Stromal cell of bone marrow (primary cell): ENCODE measurements at places on chromosomes 2 and 18.

DNA sequence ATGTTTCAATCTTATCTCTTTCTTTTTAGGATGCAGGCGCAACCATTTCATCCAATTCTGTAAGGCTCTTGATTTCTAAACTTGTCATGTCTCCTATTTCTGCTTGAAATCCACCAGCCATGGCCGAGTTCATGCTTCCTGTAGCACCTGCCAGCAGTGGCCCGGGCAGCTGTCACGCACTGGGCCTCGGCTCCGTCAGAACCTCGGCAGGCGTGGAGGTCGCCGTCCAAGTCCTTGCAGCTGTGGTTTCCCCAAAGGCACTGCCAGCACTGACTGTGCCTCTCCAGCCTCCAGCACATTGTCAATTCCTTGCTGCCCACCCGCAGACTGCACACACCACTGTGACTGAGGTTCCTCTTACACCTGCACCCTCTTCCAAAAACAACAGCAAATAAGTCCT is 188.7 kb upstream of the SALL3 start:
- no peak for DNase-seq

DNA sequence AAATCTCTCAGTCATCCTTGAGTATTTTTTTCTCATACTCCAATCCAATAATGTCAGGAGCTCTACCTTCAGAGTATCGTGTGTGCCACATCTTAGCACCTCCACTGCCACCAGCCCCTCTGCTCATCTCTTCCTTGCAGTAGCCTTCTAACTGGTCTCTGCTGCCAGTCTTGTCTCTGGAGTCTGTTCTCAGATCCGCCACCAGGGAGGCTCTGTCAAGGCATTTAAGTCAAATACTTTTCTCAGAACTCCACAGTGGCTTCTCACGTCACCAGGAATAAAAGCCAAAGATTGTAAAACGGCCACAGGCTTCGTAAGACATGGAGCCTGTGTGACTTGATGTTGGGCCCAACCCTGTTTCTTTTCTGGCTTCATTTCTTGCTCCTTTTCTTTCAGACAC is 7.1 kb downstream of the UNC50 start:
- no peak for DNase-seq

GRCh38 chr18:21636769-21637168 is 24.7 kb downstream of the SNRPD1 start:
- no peak for DNase-seq

DNA sequence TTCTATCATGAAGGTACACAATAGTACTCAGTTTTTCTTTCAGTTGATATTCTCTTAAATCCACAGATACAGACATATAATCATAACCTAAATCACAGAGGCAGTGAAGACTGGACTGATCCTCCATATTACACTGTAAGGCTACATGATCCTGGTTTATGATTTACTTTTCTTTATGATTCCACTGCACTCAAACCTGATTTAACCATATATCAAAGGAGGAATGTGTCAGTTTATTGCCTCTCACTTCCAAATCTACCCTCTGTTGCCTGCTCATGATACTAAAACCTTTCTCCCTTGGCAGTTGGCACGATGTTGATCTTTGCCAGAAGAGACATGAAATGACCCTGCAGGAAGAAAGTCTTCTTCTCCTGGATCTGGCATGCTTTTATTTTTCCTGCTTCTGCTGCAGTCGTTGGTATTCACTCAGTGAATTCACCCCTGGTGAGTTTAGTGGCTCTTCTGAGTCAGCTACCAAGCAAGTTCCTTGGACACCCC is 426.4 kb downstream of the MBD2 start:
- DNase-seq, result no peak

DNA sequence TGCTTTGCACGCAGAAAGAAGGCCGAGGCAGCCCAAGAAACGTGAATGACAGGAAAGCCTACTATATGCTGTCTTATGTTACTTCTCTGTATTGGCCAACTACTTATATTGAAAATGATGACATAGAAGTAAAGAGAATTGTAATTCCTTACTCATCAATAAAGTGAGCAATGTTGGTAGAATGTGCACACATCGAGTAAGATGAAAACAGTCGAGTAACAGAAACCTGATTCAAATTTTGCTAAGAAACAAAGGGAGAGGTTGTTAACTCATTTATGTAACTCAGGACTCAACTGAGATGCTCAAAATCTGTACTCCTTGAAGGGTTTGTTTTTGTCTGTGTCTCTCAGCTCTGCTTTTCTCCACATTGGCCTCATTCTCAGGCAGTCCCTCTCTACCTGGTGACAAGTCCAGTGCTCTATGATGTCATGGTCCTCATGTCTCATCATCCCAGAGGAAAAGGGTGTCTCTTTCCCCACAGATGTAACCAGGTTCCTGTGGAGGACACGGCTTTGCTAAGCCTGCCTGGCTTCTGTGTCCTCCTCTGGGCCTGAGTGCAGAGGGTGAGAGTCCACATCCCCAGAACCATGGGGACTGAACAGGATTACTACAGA is 30.3 kb upstream of the CCDC93 start:
- DNase-seq, result no peak
